G401 (cell line): ENCODE measurements at places on chromosomes 13 and 19.

- no peak for DNase-seq
Observed at GRCh38 chr19:3780786-3781304, 5.3 kb downstream of the MATK start.

DNA sequence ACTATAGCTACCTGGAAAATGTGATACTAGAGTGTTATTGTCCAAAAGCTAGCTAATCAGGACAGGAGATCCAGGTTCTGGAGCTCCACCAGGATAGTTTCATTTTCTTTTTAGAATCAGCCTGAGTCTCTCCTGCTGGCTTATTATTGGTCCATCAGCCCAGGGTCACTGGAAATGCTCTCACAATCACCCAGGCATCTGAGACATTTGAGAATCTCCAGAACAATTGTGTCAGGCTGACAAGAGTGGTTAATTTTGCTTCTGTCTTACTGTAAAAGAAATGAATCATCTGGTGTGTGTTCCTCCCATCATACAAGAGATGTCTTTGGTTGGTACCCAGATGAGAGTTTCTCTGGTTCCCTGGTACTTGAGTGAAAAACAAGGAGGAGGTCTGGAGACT is 43.6 kb upstream of the ZNF681 start:
- no peak for DNase-seq

DNA sequence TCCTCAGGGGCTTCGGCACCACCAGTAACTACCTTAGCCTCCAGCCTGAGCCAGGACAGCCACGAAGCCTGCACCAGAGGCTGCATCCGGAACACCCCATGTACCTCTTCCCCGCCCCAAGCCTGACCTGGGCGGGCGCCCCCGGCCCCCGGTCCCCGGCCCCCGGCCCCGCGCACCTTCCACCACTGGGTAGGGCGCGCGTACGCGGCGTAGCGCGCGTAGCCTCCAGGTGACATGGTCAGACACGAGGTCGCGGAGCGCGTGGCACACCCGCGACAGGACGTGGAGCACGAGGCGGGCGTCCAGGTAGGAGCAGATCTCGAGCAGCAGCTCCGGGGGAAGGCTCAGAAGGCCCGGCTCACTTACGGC is 450 bp downstream of the FBXW9 start:
- no peak for DNase-seq

DNA sequence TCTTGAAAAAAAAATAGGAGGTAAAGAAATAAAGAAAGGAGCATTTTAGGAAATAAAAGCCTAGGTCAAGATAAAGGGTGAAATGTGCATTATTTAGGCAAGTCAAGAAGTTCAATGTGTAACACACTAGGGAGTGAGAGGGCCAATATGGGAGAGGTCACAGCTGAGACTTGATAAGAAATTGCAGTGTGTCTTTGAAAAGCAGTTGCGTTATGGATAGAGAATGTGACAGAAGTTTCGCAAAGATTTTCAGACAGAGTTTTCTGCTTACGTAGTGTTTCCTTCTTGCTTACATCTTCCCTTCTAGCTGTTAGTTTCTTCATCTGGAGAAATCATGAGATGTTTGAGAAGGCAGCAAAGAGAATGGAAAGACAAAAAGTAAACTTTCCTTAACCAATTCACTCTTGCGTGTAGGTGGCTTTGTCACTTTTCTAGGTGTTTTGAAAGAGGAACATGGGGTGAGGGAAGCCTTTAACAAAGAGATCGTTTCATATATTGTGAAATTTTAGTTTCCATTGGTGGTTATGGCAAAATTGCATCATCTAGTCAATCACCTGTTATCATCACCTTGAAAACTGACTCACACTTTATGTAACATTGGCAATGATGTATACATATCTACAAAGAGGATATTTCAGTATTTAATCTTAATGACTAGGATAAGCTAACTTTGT is 975.5 kb downstream of the OLFM4 start:
- DNase-seq: no peak

GRCh38 chr13:78816592-78816991 is 157.6 kb upstream of the OBI1 start:
- no peak for DNase-seq

DNA sequence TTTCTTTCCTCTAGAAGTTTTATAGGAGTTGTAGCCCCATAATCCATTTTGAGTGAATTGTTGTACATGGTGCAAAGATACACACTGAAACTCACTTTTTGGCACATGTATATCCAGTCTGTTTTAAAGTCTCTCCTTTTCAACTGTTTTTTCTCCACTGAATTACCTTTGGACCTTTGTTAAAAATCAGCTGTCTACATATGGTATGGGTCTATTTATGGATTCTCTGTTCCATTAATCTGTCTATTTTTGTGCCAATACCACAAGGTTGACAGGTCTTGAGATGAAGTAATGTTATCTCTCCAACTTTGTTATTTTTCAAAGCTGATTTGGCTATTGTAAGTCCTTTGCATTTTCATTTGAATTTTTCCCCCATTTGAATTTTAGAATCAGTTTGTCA is 4.7 kb downstream of the HNRNPA1L2 start:
- DNase-seq: no peak

GRCh38 chr13:37136633-37137032 is 31.2 kb upstream of the CSNK1A1L start:
- no peak for DNase-seq

- DNase-seq: no peak
Observed at GRCh38 chr19:49981603-49982593, 20.9 kb upstream of the SIGLEC11 start.

DNA sequence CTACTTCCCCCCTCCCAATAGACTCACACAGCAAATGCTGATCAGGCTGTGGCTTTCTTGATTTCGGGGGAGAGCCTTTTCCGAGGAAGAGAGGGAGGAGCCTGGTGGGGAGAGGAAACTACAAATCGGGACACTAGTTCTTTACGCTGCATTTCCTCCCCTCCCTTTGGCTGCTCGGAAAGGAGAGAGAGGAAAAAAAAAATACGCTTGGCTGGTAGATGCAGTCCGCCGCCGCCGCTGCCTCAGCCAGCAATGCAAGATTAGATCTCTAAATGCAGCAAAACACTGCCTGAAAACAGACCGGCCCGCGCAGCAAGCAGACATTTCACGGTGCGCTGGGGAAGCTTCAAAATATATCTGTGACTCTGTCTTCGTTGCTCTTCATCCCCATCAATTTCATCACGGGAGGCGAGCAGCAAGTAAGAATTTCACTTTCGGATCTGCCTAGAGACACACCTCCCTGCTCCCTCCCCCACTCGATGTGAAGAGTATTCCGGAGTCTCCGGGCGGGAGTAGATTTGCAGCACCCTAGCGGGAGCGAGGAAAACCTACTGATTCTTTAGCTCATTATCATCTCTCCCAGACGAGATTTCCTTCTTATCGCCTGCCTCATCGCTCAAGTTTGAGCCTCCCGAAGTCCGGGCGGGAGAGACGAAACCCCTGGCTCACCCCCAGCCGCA is at the start of gene PCDH17:
Gene PCDH17, plus strand, starts transcription at position 149 of the 680 bp plus-strand sequence. CDS start 803 bp downstream, outside the sequence.
- DNase-seq: peak; percentile 55

- DNase-seq: no peak
Observed at GRCh38 chr13:40189898-40190630, 476.4 kb downstream of the FOXO1 start.

GRCh38 chr13:27621116-27621365 is 651 bp upstream of the POLR1D start:
- DNase-seq: no peak

DNA sequence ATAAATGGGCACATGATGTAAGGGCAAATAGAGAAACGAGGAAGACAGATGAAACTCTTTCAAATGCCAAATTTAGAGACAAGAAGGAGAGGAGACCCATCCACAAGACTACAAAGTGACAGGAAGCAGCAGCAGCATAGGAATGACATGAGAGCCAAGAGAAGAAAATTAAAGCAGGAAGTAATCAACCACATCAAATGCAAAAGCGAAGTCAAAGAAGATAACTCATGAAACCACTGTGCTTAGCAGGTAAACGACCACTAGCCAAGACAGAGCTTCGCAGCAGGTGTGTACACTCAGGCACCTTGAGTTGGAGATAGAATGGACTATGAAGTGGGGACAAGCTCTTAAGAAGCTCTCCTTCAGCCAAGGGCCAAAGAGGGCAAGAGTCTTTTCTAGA is 64.1 kb downstream of the KLF12 start:
- DNase-seq: no peak

GRCh38 chr19:55112246-55112776 is 5.1 kb downstream of the PPP1R12C start:
- DNase-seq: no peak

DNA sequence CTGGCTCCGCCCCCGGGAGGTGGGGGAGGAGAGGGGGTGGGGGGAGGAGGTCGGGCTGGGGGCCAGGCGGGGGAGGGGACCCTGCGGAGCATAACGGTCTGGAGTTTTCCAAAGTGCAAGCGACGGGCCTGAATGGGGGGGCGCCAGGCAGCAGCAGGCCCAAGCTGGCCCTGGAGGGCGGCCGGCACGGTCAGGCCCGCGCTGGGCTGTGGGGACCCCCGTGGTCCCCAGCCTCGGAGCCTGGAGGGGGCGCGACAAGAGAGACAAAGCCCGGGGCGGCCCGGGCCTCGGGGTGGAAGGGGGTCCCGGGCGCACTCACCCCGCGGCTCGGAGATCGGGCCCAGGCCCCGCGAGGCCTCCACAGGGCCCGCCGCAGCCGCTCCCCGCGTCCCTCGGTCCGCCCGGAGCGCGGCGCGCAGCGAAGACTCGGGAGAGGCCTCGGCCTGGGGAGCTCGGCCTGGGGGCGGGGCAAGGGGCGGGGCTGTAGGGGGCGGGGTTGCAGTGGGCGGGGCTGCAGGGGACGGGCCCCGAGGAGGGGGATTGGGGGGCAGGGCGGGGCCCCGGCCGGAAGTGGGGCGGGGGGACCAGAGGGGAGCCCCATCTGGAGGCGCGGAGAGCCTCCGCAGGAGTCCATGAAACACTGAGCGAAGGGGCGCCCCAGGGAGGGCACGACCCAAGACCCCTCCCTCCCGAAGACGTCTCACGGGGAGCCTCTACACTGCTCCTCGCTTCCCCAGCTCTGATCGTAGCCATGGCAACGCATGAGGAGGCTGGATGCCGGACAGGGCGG is 47.6 kb downstream of the PTPRS start:
- DNase-seq: peak; percentile 74

- DNase-seq: no peak
Observed at GRCh38 chr19:46919324-46919723, 58.5 kb downstream of the ARHGAP35 start.

- no peak for DNase-seq
Observed at GRCh38 chr19:9039728-9040127, 29.5 kb upstream of the MUC16 start.

- no peak for DNase-seq
Observed at GRCh38 chr13:69737129-69737935, 370.3 kb upstream of the ATXN8OS start.

DNA sequence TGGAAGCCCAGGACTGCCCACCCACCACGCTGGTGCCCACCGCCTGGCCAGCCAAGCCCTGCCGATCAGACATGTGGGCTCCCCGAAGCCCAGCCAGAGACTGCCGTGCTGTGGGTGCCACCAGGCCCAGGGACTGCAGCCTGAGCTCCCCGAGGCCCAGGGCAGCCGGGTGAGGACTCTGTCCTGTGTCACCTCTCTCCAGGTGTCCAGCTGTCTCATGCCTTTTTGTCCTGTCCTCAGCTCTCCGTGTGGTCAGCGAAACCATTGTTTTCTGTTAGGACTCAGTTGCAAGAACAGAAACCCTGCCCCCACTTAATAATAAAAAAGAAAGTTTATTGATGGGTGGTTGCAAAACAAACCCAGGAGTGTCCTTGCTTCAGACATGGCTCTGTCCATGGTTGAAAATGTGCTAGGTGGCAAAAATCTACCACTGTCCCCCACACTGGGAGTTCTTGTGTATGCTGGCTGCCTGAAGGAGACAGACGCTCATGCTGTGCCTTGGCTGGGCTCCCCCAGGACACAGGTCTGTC is 9.9 kb downstream of the PLEKHF1 start:
- peak; percentile 87 for DNase-seq

DNA sequence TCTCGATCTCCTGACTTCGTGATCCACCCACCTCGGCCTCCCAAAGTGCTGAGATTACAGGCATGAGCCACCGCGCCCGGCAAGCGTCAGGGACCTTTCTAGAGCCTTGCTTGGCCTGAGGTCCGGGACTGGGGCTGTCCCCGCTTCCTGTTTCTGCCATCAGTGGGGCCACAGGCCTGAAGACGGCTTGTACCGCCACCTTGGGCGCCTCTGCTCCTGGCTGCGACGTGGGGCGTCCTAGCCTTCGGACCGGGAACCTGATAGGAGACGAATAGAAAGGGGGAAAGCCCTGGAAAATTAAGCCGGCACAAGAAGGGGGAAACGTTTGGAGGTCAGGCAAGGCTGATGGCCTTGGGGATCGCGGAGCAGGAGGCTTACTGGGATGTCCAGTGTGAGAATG is 35.1 kb downstream of the RNF6 start:
- DNase-seq: no peak

- DNase-seq: no peak
Observed at GRCh38 chr19:52554216-52554971, 15.7 kb upstream of the ZNF701 start.

DNA sequence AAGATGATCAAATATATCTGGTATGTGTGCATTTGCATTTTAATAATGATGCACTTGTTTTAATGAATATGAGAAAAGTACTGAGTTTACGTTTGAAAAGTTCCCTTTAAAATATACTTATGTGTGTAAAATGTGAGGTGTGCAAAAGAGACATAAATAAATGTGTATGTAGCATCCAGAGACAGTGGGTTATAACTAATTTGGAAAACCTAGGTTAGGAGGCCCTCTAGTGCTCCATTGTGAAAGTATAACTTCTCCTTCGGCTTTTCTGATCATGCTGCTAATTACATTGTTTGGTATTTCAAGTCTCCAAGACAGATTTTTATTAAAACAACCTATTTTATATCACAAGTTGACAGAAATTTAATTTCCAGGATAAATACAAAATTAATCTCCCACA is 30.1 kb downstream of the SCEL start:
- DNase-seq: peak; percentile 74

DNA sequence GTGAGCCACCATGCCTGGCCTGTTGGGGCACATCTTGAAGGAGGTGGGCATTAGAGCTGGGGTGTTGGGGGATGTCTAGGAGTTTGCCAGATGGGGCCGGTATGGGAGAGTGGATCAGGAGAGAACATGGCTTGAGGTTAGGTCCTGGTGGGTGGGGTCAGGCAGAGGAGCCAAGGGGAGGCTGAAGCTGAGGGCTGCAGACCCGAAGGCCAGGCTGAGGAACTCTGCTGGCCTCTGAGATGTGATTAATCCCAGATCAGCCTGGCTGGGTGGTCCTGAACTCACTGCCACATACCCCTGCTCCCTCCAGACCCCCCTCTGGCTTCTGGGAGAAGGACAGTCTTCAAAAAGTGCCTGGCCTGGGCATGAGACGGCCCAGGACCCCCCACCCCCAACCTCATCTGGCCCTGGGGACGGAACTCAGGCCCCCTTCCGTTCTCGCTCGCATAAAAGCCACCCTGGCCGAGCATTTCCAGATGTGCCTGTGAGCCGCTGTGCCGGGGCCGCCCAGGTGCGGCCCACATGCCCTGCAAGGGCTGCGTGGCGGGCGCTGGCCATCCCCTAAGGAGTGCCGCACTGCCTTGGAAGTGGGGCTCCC is 2.7 kb downstream of the FSTL3 start:
- DNase-seq: no peak

GRCh38 chr13:46665633-46666482 is 112.9 kb downstream of the LRCH1 start:
- DNase-seq: peak; percentile 48

- DNase-seq: no peak
Observed at GRCh38 chr19:53660584-53660983, 28.8 kb downstream of the DPRX start.

GRCh38 chr13:50887151-50887550 is 22.4 kb upstream of the RNASEH2B start:
- DNase-seq: no peak

- no peak for DNase-seq
Observed at GRCh38 chr13:64810750-64811149, 2419.4 kb downstream of the PCDH9 start.
